Activated CD4-positive, alpha-beta T cell treated with anti-CD3 and anti-CD28 coated beads, Interleukin-2, amount 10 ng/mL, durations not matched to agents 7 days and 5 days (primary cell): ENCODE measurements at places on chromosomes 3 and 15. TPM values are rescaled to one million over a fixed set of nuclear protein-coding genes. Genes with fewer than 3 reads are reported as not detected.

DNA sequence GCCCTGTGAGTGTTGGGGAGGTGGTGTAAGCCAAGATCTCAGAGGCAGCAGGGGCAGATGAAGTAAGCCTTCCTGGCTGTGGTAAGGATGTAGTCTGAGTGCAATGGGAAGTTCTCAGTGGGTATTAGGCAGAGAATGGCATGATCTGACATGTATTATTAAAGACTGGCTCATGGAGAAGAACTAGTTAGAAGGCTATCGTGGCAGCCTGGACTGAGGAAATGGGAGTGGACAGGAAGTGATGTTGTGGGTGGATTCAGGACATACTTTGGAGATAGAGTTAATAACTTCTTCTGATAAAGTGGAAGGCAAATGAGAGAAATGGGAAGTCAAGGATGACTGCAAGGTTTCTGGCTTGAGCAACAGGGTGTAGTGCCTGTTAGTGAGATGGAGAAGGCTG, 250.9 kb upstream of the CFAP20DC start:
- DNase-seq, result no peak

- DNase-seq, result peak; percentile 58
Observed at GRCh38 chr3:53195602-53196574, 34.9 kb downstream of the PRKCD start.

DNA sequence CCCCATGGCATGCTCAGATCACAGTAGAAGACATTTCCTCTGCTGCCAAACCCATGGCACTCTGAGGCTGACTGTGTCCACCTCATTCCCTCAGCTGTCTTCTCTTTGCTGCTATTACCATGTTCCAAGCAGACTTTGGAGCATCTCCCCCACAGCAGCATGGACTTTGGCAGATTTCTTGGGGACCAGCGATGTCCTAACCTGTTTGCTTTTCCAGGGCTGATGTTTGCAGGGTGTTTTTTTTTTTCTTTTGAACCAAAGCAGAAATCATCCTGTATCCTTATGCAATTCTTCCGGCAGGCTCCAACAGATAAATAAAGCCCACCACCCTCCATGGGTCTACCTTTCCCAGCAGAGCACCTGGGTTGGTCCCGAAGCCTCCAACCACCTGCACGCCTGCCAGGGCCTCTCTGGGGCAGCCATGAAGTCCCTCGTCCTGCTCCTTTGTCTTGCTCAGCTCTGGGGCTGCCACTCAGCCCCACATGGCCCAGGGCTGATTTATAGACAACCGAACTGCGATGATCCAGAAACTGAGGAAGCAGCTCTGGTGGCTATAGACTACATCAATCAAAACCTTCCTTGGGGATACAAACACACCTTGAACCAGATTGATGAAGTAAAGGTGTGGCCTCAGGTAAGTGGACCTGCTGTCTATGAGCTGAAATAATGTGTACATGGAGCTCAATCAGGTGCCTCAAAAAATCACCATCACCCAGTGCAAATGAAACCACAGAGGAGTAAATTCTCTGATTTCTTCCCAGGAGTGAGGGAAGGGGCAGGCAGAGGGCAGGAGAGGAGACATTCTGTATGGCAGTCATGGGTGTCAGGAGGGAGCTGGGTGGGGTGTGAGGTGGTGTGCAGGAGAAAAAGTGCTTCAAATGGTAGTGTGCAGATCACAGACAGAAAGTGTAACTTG, at the start of gene AHSG:
Gene AHSG, plus strand, starts transcription at position 340 of the 916 bp plus-strand sequence. Its CDS starts 82 bp downstream, at position 422.
- no peak for DNase-seq

DNA sequence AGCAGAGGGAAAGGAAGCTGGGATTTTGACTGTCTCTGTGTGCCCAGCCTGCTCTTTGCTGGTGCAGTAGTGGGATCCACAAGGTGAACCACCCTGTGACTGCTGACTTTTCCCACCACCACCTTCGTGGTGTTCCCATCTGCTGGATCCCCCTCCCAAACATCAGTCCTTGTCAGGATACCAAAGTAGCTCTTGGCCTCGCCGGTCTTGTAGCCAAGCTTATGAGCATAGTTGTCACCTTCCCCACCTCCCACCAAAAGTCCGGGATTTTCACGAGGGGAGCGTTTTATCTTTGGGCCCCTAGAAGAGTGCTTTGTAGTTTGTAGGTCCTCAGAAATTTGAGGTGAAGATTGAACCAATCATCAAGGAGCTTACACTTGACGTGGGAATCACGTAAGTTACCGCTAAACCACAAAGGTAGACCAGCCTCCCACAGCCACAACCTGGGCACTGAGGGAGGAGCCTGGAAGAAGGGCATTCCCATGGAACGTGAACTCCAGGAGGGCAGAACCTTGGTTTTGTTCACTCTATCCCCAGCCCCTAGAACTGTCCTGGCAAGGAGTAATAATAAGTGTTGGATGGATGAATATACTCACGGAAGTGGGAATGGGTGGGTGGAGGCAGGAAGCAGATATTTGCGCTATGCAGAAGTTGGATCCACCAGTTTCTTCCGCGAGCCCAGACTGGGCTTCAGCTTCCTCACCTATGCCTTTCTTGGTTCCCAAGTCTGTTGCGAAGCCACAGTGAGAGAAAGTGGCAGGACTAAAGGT, 814 bp upstream of the TEX264 start:
- peak; percentile 40 for DNase-seq

The ACOX2 gene
- total RNA-seq, result not detected

The NEDD4 gene
- 8.7 TPM for total RNA-seq

The CNTN6 gene
- total RNA-seq, result not detected

DNA sequence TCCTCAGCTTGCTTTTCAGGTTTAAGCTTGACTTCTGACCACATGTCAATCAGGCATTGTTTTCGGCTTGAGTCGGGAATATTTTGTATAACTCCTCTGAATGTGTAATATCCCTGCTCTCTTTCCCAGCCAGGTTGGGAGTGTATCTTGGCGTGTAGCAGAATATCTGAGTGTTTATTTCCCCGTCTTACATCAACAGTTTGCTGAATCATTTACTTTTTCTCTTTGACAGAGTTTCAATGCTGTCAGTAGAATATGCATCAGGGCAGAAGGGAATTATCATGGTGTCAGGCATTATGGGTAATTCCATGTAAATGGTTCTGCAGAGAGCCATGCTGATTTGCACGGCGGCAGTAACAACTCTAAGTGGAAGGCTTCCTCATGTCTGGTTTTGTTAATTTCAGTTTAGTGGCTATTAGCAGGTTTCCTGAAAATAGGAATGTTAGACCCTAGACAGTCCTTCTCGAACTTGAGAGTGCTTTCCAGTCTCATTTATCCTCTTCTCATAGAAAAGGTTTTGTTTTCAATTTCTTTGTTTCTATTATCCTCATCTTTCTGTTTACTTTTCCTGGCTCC, 566.3 kb downstream of the AGBL1 start:
- DNase-seq, result no peak

- no peak for DNase-seq
Observed at GRCh38 chr3:52520716-52521487, 12.8 kb downstream of the NT5DC2 start.

DNA sequence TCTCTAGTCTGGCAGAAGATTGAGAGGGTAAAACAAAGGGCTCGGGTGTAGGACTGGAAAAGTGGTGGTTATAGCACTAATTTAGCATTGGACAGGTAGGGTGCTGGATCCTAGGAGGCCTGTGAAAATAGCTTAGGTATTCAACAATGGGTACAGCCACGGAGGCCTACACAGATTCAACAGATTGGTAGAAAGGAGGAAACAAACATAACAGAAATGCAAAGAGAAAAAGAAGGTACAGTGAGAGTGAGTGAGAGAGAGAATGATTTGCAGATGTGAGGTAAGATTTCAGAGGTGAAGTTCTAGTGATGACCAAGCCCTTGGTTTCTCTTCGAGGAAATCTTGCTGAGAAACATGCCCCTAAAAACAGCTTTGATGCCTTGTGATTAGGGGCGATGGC, 37.9 kb downstream of the ADIPOQ start:
- DNase-seq, result no peak

The RTP1 gene
- not detected for total RNA-seq

GRCh38 chr3:13346481-13347389, 73.4 kb downstream of the NUP210 start:
- peak; percentile 85 for DNase-seq

The CPNE9 gene
- 0.25 TPM for total RNA-seq

DNA sequence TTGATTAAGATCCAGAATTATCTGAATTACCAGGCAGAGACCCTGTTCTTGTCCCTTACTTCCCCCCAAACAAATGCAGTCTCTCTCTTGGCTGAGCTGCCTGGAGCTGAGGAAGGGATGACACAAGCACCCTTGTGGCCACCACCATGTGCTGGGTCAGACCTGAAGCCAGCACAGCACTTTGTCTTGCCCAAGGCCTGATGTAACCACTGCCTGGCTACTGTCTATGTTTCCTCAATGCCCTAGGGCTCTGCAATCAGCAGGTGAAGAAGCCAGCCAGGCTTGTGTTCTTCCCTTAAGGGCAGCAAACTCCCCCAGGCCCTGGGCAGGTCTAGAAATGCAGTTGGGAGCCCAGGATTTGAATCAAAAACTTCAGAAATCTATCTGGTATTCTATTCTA, 15.8 kb upstream of the CASR start:
- no peak for DNase-seq

DNA sequence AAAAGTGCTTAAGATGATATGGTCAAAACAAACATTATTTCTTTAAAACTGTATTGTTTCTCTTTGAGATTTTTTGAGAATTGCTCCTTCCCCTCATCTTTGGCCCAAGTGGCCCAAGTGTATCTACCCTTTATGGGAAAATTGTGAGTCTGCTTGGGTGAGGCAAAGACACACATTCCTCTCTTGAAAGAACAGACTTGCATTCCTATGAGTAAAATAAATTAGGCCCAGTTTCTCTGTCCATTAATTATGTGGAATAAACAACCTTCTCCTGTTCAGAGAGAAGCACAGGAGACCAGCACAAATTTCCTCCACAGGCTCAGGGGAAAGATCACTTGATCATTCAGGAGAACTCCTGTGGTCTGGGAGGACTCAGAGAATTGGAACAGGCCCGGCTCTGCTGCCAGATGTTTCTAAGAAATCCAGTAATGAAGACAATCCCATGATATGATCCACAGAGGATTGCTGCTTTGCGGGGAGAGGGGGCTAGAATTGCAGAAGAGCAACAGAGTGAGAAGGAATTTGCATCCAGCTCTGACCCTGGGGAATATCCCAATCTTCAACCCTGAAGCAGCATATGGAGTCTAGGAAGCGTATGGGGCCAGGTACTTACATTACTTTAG, 53.8 kb upstream of the BOC start:
- no peak for DNase-seq

The EPHA3 gene
- total RNA-seq, result not detected

DNA sequence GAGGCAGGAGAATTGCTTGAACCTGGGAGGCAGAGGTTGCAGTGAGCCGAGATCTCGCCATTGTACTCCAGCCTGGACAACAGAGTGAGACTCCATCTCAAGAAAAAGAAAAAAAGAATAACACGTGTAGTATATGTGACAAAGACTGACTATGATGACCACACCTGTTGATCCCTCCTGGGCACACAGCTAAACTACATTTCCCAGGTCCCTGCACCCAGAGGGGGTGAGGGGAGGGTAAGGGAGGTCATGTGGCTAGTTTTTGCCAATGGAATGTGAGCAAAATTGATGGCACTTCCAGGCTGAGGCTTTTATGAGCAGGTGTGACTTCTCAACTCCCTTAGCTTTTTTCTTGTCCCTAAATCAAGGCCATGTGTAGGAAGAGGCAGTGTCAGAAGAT, 58.2 kb downstream of the KLHL6 start:
- no peak for DNase-seq

The MYLK gene
- 0.15 TPM for total RNA-seq

- peak; percentile 65 for DNase-seq
Observed at GRCh38 chr3:129650256-129650872, 43.9 kb upstream of the PLXND1 start.

The SMCO1 gene
- not detected for total RNA-seq

- DNase-seq, result no peak
Observed at GRCh38 chr3:164375538-164375937, 702.8 kb downstream of the SI start.

- DNase-seq, result no peak
Observed at GRCh38 chr15:79046691-79047404, 43.7 kb downstream of the RASGRF1 start.

The ARL6IP5 gene
- total RNA-seq, result 154 TPM

- no peak for DNase-seq
Observed at GRCh38 chr3:5494905-5495519, 307.5 kb downstream of the EDEM1 start.

- DNase-seq, result no peak
Observed at GRCh38 chr3:171347301-171348039, 112.7 kb downstream of the TNIK start.

DNA sequence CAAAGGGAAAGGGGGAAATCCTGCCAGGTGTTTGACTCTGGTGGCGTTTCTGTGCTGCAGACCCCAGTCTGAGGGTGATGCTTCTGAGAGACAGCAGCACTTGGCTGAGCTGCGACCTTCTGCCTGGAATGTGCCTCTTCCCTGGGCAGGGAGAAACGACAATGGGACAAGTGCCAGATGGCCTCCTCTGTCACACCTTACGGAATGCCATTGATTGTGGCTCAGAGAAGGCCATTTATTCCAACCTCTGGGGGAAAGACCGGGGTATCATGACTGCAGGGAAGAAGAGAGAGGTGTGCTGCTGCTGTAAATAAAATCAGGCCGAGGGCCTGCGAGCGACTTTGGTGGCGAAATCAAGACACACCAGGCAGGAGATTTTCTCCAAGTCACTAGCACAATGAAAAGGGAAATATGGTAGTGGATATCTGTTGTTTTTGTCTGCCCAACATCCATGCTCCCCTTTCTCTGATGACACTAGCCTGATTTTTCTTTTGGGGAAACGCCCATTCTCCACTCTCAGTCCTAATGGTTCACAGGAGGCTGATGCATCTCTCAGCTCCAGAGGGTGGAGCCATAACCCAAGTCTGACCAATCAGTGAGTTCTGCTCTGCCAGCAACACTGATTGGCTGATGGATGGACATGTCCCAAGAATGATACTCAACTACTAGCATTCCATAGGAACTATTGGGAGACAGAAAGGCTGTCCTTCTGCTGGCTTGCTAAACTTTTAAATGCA, 336.1 kb downstream of the FOXP1 start:
- no peak for DNase-seq

GRCh38 chr15:42359249-42359648, at the start of gene CAPN3:
TSS of gene CAPN3 (plus strand) at chr15:42359501. CDS start at chr15:42359806, 305 bp downstream.
- no peak for DNase-seq

- no peak for DNase-seq
Observed at GRCh38 chr3:77259694-77260093, 219.8 kb downstream of the ROBO2 start.

GRCh38 chr15:27861171-27861570, 237.9 kb downstream of the OCA2 start:
- DNase-seq, result no peak

The LMAN1L gene
- total RNA-seq, result 0.92 TPM

DNA sequence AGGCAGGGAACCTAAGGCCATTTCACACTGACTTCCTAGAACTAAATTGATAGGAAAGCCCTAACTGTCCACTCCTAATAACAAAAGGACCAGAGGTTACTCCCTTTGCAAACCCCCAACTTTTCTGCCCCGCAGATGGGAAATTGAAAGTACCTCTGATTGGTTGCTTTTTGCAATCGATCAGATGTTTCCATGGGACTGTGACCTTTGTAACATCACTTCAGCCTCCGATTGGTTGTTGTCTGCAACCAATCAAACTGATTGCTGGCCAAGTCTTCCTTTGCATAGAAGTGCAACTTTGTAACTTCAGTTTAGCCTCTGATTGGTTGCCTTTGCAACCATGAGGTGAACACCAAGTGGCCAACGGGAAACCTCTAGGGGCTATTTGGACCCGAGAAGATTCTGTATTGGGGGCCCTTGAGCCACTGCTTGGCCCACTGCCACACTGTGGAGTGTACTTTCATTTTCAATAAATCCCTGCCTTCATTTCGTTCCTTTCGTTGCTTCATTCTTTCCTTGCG, 11.3 kb upstream of the KNL1 start:
- DNase-seq, result peak; percentile 38

- DNase-seq, result no peak
Observed at GRCh38 chr15:58258501-58259292, 120.5 kb downstream of the AQP9 start.

- no peak for DNase-seq
Observed at GRCh38 chr15:64429448-64429847, 30.9 kb upstream of the ZNF609 start.
